ENCODE measurements at places on chromosomes 2 and 18. TPM values are rescaled to one million over a fixed set of nuclear protein-coding genes. Genes with fewer than 3 reads are reported as not detected.

GRCh38 chr2:9378433-9379390 lies 44.6 kb downstream of the ITGB1BP1 start:
- no peak for DNase-seq

- DNase-seq: peak; percentile 24
Measured at GRCh38 chr2:200670313-200670712, 84.5 kb downstream of the AOX1 start.

GRCh38 chr2:119476301-119477112 lies 44.9 kb downstream of the TMEM37 start:
- peak; percentile 91 for DNase-seq

DNA sequence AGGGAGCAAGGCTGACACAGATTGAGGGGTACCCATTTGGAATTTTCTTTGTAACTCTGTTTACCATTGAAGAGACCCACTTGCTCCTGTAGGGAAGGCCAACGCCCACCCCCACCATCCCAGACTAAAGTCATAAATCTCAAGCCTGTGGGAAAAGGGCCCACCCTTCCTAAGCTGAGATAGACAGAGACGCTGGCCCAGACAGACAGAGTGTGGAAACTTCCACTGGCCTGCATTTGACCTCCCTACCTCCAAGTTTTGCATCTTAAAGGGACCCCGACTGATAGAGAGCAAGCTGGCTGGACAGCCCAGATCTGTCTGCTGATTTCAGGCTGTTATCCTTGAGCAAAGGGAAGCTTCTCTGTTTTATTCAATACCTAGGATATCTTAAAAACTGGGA lies 48.2 kb upstream of the SLC14A2 start:
- peak; percentile 44 for DNase-seq

- no peak for DNase-seq
Measured at GRCh38 chr2:20609349-20609994, 41.4 kb downstream of the HS1BP3 start.

- peak; percentile 44 for DNase-seq
Measured at GRCh38 chr2:71306762-71307161, 24.8 kb upstream of the ZNF638 start.

- no peak for DNase-seq
Measured at GRCh38 chr2:127769587-127769986, 41.4 kb downstream of the WDR33 start.

DNA sequence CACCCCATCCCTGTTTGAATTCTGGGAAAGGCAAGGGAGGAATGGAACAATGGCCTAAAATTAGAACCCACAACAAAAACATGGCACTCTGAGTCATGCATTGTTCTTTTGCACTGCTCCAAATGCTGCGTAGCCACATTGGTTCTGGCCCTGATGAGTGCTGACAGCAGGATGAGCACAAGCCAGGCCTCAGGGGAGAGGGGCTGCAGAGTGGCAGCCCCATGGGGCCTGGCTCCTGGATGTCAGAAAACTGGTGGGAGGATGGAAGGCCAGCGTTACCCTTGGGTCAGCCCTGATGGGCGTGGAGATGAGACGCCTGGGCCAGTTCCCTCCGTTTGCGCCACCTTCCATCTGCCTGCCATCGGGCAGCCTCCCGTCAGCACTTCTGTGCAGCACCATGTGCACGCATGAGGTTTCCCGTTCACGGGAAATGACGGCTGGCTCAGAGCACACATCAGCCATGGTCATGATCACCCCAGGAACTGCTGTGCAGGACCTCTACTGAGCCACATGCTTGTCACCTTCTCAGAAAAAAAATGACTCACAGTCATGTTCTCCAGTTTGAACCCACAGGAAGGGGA lies 65.6 kb downstream of the CYP26B1 start:
- DNase-seq: no peak

DNA sequence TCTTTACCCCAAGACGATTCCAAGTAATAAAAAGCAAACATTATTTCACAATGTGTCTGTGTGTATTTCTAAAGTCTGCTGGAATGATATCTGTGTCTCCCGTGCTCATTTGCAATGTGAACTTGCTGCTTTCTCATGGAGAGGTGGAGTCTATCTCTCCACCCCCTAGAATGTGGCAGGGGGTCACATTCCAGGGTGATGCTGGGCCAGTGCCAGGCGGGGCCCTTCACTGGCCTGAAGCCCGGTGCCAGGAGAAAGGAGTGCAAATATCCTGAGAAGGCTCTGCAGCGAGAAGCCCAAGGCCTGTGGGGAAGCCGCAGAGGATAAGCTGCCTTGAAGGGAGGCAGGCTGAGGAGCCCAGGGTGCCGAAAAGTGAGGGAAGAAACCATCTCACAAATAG lies 26.8 kb upstream of the LDLRAD4 start:
- DNase-seq: peak; percentile 39

GRCh38 chr18:58412844-58413666 lies 215.8 kb downstream of the ALPK2 start:
- no peak for DNase-seq

The ZNF892 gene
- total RNA-seq: 17.9 TPM

The FEZ2 gene
- total RNA-seq: 25.9 TPM

The HRH4 gene
- 0.17 TPM for total RNA-seq

The GALNT3 gene
- 17.1 TPM for total RNA-seq

The PARD3B gene
- total RNA-seq: 3.5 TPM

The EVX2 gene
- total RNA-seq: 0.03 TPM

The HK2 gene
- total RNA-seq: 56.0 TPM

The STAMBP gene
- total RNA-seq: 40.4 TPM

Measured in GM23338 (cell line).